Coronary artery (tissue), 2 donors: ENCODE measurements at places on chromosomes 2 and 18.

- no peak for DNase-seq
Observed at GRCh38 chr2:175834477-175834876, 167.6 kb downstream of the LNPK start.

GRCh38 chr18:68263481-68263880, 451.4 kb downstream of the TMX3 start:
- DNase-seq, result no peak

- no peak for DNase-seq
Observed at GRCh38 chr18:22268641-22269128, 99.3 kb downstream of the GATA6 start.

- no peak for DNase-seq
Observed at GRCh38 chr2:143140864-143141661, 11.8 kb downstream of the ARHGAP15 start.

DNA sequence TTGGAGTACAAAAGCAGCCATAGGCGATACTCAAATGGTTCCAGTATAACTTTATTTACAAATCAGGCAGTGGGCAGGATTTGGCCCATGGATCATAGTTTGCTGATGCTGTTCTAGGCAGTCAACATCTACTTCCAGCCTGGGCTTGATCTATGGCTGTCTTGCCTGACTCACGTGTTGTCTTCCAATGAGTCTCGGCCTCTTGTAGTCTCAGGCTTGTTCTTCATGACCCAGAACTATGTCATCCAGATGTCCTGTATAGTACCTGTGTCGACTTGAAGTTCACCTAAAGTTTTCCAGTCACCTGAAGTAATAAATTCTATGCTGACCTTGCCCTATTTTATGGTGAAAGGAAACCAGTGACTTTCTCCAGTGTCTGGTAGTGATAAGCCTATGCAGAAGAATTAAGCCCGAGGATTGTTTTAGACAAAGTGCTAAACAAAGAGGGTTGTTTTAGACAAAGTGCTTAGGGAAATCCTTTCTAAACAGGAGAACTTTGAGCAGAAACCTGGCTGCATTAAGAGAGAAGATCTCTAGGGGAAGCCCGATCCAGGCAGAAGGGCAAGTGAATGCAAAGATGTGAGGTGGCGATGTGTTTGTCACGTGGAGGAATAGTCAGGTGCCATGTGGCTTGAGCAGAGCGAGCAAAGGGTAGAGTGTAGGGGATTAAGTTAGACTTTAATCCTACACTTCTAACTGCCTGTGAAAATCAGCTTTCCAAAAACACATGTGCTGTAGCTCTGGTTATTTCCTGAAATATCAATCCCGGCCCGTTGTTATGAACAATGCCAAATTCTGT, 8.5 kb upstream of the THNSL2 start:
- no peak for DNase-seq

DNA sequence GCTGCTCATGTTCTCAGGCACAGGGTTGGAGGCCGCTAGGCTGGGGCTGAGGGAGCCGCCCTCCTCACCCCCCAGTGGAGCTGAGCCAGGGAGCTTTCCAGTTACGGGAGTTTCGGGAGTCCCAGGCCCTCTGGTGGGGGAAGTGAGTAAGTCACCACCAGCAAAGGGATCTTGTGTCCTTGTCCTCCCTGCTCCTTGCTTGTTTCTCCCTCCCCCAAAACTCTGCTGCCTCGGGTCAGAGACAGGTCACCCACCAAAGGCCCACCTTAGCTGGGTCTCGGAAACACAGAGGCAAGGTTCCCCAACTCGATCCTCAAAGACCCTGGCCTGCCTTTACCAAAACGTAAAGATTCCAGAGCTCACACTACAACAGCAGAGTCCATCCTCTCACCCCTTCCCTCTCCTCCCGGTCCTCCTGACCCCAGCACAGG, 60.5 kb upstream of the POMC start:
- no peak for DNase-seq

- no peak for DNase-seq
Observed at GRCh38 chr2:120853306-120854013, 117.8 kb downstream of the GLI2 start.

GRCh38 chr2:144801766-144802165, 281.8 kb upstream of the ZEB2 start:
- DNase-seq, result no peak

- DNase-seq, result no peak
Observed at GRCh38 chr2:119485336-119486110, 38.8 kb downstream of the SCTR start.

- no peak for DNase-seq
Observed at GRCh38 chr18:28541276-28541930, 364.5 kb upstream of the CDH2 start.

DNA sequence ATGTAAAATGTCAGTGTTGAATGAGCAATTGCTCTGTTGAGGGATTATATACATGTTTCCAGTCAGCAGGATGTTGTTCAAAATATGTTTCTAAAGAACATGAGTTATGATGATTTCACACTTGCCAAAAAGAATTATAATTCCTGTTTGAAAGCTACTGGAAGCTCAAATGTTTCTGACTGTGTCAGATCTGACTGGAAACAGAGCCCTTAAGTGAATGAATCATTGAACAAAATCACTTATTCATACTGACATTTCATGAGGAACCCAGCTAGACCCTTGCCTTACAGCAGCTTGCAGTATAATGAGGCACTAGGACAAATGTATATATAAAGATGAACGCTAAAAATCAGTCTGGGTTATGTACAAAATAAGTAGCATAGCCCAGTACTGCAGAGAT, 35.4 kb upstream of the ITGAV start:
- DNase-seq, result no peak

- peak; percentile 14 for DNase-seq
Observed at GRCh38 chr2:3242747-3243369, 134.8 kb downstream of the EIPR1 start.

DNA sequence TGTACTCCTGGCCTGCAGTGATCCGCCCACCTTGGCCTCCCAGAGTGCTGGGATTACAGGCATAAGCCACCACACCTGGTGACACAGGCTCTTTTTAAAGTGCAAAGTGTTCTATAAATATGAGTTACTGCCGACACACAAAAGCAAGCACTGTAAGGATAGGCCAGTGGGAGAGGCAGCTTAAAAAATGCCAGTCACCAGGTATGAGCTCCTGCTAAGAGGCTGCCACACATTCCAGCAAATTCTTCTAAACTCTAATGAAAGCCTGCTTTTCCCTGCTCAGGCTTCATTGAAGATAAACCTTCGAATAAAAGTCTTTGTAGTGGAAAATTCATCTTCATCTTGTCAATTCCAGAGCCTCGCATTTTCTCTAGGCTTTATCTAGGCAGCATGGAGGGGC, 203.0 kb upstream of the PID1 start:
- no peak for DNase-seq

- no peak for DNase-seq
Observed at GRCh38 chr18:56869189-56869777, 218.1 kb downstream of the WDR7 start.

DNA sequence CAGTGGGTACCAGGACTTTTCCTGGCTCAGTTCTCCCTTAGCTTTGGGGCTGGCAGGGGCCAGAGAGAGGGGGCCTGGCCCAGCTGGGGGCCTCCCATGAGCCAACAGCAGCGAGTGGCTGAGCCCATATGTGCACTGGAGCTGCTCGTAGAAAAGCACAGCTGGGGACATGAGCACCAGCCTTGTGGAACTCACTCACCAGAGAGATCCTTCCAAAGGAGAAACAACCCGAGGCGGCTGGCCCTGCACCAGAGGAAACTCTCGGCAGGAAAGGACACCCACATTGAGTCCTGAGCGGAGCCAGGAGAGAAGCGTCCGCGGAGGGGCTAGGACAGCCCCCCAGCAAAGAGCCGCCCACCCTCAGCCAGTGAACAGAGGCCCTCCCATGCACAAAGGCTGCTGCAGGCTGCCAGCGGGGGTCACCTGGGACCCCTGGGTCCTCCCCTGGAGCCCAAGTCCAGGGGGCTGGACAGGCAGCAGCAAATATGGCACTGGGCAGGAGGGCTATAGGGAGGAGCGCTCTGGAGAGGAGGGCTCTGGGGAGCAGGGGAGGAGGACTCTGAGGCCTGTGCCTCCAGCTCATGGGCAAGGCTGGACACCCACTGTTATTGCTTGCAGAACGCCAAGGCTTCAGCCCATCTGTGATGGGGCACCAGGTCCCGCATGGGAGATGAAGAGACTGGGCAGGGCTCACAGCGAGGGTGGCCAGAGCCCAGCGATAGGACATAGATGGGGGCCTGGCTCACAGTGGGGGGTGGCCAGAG, 42.1 kb upstream of the SNED1 start:
- peak; percentile 70 for DNase-seq

DNA sequence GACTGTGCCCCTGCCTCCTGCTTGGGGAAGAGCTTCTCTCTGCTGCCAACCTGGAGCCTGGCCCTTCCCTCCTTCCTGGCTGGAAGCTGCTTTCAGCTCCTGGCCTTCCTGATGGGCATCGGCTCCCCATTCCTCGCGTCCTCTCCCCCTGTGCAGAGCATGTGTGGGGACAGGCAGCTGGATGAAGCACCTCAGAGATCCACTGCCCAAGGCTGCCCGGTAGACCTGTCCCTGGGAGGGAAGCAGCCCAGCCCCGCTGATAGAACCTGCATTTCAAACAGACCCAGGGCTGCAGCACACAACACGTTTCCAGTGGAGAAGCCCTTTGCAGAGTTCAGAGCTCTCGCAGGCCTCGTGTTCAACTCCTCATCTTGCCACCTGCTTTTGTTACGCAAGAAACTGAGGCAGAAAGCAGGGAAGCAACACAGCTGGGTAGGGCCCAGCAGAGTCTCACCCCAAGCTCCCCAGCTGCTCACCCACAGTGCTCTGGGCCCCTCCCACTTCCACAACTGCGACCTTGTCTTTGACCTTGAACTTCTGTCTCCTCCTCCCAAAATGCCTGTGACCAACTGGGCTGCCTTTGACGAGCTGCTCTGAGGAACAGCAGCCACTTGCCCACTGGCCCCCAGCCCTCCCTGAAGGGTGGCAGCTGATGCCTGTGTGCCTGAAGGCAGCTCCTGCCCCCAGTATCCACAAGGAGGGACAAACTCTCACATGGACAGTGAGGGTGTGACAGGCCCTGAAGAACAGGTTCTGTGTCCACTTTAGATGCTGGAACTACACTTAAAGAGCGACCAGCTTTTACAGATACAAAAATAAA, 65.5 kb downstream of the PARD6G start:
- no peak for DNase-seq

DNA sequence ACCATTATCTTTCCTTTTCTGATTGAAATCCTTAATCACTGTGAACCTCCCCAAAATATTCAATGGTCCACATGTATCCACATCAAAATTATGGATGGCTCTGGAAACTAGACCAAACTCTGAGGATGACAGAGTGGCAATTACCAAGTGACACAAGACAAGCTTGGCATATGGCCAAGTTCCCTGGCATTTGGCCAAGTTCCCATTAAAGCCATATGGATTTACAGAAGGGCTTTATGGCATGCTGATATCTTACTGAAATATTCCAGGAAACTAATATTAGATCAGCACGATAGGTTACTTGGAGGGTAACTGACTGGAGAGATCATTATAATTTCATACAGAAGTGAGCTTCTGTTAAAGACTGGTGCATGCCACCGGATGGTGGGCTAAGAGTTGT, 21.9 kb upstream of the CERS6 start:
- no peak for DNase-seq
